Left lung (tissue), 14 donors: ENCODE measurements at places on chromosomes 1 and 21. TPM values are rescaled to one million over a fixed set of nuclear protein-coding genes. Genes with fewer than 3 reads are reported as not detected.

The RGS16 gene
- 3.5 TPM for polyA plus RNA-seq

The ERICH3 gene
- 4.7 TPM for polyA plus RNA-seq

The SELL gene
- polyA plus RNA-seq, result 4.5 TPM

The AGBL4 gene
- polyA plus RNA-seq, result 0.96 TPM

The ZNF684 gene
- polyA plus RNA-seq, result 7.2 TPM

The PPIAL4G gene
- polyA plus RNA-seq, result 0.18 TPM

The ARTN gene
- polyA plus RNA-seq, result 2.9 TPM

The ADGRL4 gene
- polyA plus RNA-seq, result 15.9 TPM

The TEX38 gene
- 0.51 TPM for polyA plus RNA-seq

The FOXD3 gene
- polyA plus RNA-seq, result not detected

The SAMSN1 gene
- polyA plus RNA-seq, result 2.5 TPM

The PLPP3 gene
- 145 TPM for polyA plus RNA-seq

The ZNF124 gene
- 19.1 TPM for polyA plus RNA-seq

The TBX19 gene
- 5.7 TPM for polyA plus RNA-seq

The BEST4 gene
- 0.78 TPM for polyA plus RNA-seq

The NPHP4 gene
- polyA plus RNA-seq, result 9.9 TPM

The FAM72D gene
- polyA plus RNA-seq, result 2.4 TPM

The HSD3B2 gene
- not detected for polyA plus RNA-seq

The EXO1 gene
- polyA plus RNA-seq, result 16.2 TPM

The LCE1F gene
- not detected for polyA plus RNA-seq

The AMY2A gene
- 0.35 TPM for polyA plus RNA-seq

The TRIM46 gene
- polyA plus RNA-seq, result 4.8 TPM

The SYT6 gene
- 10.9 TPM for polyA plus RNA-seq

The FAM177B gene
- polyA plus RNA-seq, result 0.57 TPM

The C1QTNF12 gene
- polyA plus RNA-seq, result 0.52 TPM

The SPAG17 gene
- 6.7 TPM for polyA plus RNA-seq

The TRAF3IP3 gene
- 2.9 TPM for polyA plus RNA-seq

The MIXL1 gene
- 0.58 TPM for polyA plus RNA-seq

The CPLANE2 gene
- polyA plus RNA-seq, result 3.9 TPM

The DUSP23 gene
- 14.4 TPM for polyA plus RNA-seq

The EPHB2 gene
- polyA plus RNA-seq, result 19.1 TPM

The RUSC1 gene
- 43.3 TPM for polyA plus RNA-seq

The VASH2 gene
- polyA plus RNA-seq, result 38.6 TPM

The TFF1 gene
- not detected for polyA plus RNA-seq

The AADACL4 gene
- polyA plus RNA-seq, result 0.10 TPM

The KRTAP8-1 gene
- polyA plus RNA-seq, result not detected

The PADI2 gene
- polyA plus RNA-seq, result 13.5 TPM

The GJB4 gene
- 0.08 TPM for polyA plus RNA-seq

The RORC gene
- polyA plus RNA-seq, result 8.1 TPM

The LPAR3 gene
- 3.7 TPM for polyA plus RNA-seq

The C1orf94 gene
- not detected for polyA plus RNA-seq

The RASSF5 gene
- 12.1 TPM for polyA plus RNA-seq

The PIGV gene
- polyA plus RNA-seq, result 16.0 TPM

The AGT gene
- 0.56 TPM for polyA plus RNA-seq

The MTFR1L gene
- 86.2 TPM for polyA plus RNA-seq

The NCF2 gene
- 7.1 TPM for polyA plus RNA-seq

The ADSS2 gene
- 56.3 TPM for polyA plus RNA-seq

The RGS7 gene
- 0.43 TPM for polyA plus RNA-seq

The TTLL10 gene
- polyA plus RNA-seq, result 2.8 TPM

The INSRR gene
- not detected for polyA plus RNA-seq

The SH2D1B gene
- 0.96 TPM for polyA plus RNA-seq

The RGS18 gene
- 4.9 TPM for polyA plus RNA-seq

The SPATA46 gene
- polyA plus RNA-seq, result 0.49 TPM

The USH2A gene
- polyA plus RNA-seq, result 0.04 TPM

The SERBP1 gene
- 322 TPM for polyA plus RNA-seq

The SLC45A1 gene
- polyA plus RNA-seq, result 0.51 TPM

The HRNR gene
- polyA plus RNA-seq, result 0.38 TPM

The FAM167B gene
- 4.4 TPM for polyA plus RNA-seq
